ENCODE measurements at places on chromosomes 1 and 21. TPM values are rescaled to one million over a fixed set of nuclear protein-coding genes. Genes with fewer than 3 reads are reported as not detected.

The TIAM1 gene
- total RNA-seq, result 10.4 TPM

The RASSF5 gene
- 0.38 TPM for total RNA-seq

The CD1E gene
- not detected for total RNA-seq

The PDPN gene
- 0.77 TPM for total RNA-seq

The ZNF281 gene
- total RNA-seq, result 27.9 TPM

The IGSF9 gene
- not detected for total RNA-seq

The ASCL5 gene
- under 0.01 TPM for total RNA-seq

The CNR2 gene
- not detected for total RNA-seq

The TSTD1 gene
- total RNA-seq, result 41.4 TPM

The SPRR2E gene
- total RNA-seq, result not detected

The SESN2 gene
- total RNA-seq, result 14.0 TPM
